ENCODE measurements at places on chromosomes 3 and 15.
A peak's percentile ranks its signal among the peaks of the same experiment; 100 is the strongest.

GRCh38 chr3:66413151-66413751 lies 87.6 kb downstream of the LRIG1 start:
- no peak for DNase-seq

- no peak for DNase-seq
Measured at GRCh38 chr3:30269751-30270445, 336.5 kb upstream of the TGFBR2 start.

GRCh38 chr3:46909535-46910161 lies 32.1 kb downstream of the PTH1R start:
- DNase-seq = peak; percentile 64

- no peak for DNase-seq
Measured at GRCh38 chr15:67917037-67917436, 77.2 kb upstream of the RNU6-1 start.

GRCh38 chr15:63922261-63922904 lies 88.6 kb upstream of the HERC1 start:
- no peak for DNase-seq

- DNase-seq = no peak
Measured at GRCh38 chr3:123449102-123449996, 459 bp upstream of the ADCY5 start.

DNA sequence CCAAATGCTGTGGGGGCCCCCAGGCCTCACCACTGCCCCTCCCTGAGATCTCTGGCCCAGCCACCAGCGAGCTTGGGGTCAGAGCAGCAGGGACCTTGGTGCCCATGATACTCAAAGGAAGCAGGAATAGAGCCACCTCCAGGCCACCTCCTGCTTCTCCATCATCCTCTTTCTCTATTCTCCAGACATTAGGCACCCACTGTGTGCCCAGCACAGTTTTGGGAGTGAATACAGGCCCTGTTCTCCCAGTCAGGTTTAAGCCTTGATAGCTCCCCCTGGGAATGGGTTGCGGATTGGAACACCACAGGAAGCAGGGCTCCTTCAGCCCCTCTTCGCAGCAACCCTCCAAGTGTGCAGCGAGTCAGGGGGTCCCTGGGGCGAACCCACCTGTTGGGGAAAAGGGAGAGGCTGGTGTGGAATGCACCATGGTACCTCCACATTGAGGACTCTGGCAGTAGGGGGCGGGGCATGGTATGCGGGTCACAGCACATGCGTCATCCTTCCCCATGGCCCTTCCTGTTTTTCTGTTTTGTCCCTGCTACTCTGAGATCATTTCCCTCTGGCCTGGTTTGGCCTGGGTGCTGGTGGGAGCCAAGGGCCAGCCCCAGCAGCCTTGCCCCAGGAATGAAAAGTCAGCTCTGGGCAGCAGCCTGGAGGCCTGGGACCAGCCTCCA lies 14.2 kb upstream of the SEMA3B start:
- DNase-seq = no peak
